IMR-90 (cell line): ENCODE measurements at places on chromosomes 7 and 10. TPM values are rescaled to one million over a fixed set of nuclear protein-coding genes. Genes with fewer than 3 reads are reported as not detected.

Gene SEMA3E
- total RNA-seq, result 0.72 and 1.1 TPM in 2 replicates

Gene APBB1IP
- not detected in 2 replicates for total RNA-seq

Gene PUS7
- 17.0 and 24.7 TPM in 2 replicates for total RNA-seq

Gene R3HCC1L
- total RNA-seq, result 14.7 and 19.4 TPM in 2 replicates

DNA sequence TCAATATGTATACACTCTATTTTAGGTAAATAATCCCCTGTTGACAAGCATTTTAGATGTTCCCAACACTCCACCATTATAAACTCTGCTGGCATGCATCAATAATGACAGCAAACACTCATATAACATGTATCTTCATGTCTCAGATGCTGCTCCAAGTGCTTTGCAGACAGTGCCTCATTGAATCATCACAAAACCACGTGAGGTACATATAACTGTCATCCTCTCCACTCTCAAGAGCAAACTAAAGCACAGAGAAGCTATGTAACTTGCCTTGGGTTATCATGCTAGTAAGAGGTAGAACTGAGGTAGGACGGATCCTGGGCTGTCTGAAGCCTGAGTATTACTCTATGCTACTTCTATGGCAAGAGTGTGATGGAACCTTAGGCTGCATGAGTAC lies 72.5 kb upstream of the GSDME start:
- peaks cover 24% of the 10 kb centered on the region for H3K4me1 ChIP-seq
- no peak overlapping the region for H3K27ac ChIP-seq
- no peak overlapping the region for H3K4me3 ChIP-seq
- DNase-seq, result peak; percentile 44
- H3K27me3 ChIP-seq, result no peaks in the 10 kb centered on the region
- H3K36me3 ChIP-seq, result peaks cover 3% of the 10 kb centered on the region

- no peak for DNase-seq
- no peak overlapping the region for H3K4me3 ChIP-seq
- H3K27ac ChIP-seq, result no peak overlapping the region
- no peaks in the 10 kb centered on the region for H3K27me3 ChIP-seq
- H3K4me1 ChIP-seq, result no peaks in the 10 kb centered on the region
These were observed 12.5 kb downstream of the PPIA start for GRCh38 chr7:44808914-44809393.
